Stimulated activated CD8-positive, alpha-beta memory T cell treated with anti-CD3 and anti-CD28 coated beads, Interleukin-4, amount 100 ng/mL, for 1 hour (primary cell): ENCODE measurements at places on chromosomes 3 and 15.

DNA sequence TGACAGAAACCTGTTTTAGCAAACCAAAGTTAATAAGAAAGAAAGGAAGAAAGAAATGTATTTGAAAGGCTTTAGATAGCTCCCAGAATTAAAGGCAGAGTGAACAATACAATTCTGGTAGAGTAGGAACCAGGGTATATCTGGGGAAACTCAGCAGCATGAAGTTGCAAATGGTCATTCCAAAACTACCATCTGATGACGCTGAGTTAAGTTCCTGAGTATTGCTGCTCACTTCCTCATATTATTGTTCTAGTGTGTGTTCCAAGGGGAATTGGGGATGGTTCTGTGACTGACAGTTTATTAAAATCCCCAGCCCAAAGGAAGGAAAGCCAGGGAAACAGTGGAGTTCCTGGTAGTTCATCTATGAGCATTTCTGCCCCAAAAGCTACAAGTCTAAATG lies 88.3 kb upstream of the FRMD4B start:
- DNase-seq: no peak

- DNase-seq: no peak
Observed at GRCh38 chr15:85870216-85871014, 75.7 kb upstream of the KLHL25 start.

GRCh38 chr3:77081240-77081661 lies 41.4 kb downstream of the ROBO2 start:
- no peak for DNase-seq

DNA sequence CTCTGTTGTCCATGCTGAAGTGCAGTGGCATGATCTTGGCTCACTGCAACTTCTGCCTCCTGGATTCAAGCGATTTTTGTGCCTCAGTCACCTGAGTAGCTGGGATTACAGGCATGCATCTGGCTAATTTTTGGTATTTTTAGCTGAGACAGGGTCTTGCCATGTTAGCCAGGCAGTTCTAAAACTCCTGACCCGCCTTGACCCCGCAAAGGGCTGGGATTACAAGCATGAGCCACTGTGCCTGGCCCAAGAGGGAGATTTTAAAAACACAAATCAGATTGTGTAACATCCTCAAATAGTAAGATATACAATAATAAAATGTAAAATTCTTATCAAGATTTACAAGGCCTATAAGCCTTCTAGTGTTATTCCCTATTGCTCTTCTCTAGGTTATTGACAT lies 62.5 kb upstream of the PHLDB2 start:
- DNase-seq: no peak

- no peak for DNase-seq
Observed at GRCh38 chr3:18049096-18049495, 306.7 kb upstream of the TBC1D5 start.

DNA sequence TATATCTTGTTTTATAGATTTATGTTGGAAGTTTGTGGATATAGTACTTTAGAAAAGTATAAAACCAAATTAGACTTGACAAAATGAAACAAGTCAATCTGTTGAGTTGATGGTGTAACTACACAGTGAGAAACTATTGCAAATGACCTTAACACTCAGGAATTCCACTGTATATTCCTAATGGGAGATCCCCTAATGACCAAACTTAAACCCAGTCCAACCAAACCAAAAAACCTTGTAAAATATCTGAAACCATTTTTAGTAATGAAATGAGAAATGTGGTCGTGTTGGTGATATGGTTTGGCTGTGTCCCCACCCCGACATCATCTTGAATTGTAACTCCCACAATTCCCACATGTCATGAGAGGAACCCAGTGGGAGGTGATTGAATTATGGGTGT lies 31.9 kb upstream of the ATP13A3 start:
- DNase-seq: no peak

DNA sequence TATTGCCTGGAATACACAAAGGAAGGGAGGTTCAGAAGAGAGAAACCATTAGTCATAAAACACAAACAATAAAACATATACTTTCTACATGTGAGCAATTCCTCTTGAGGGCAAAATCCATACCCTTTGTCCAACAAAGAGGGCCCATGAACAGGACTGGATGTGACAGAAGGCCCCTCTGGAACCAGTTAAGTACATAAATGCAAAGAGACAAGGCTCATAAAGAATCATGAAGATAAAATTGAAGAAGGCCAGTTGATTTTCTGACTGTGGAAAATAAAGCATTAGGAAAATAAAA lies 58.3 kb upstream of the CPOX start:
- DNase-seq: no peak

DNA sequence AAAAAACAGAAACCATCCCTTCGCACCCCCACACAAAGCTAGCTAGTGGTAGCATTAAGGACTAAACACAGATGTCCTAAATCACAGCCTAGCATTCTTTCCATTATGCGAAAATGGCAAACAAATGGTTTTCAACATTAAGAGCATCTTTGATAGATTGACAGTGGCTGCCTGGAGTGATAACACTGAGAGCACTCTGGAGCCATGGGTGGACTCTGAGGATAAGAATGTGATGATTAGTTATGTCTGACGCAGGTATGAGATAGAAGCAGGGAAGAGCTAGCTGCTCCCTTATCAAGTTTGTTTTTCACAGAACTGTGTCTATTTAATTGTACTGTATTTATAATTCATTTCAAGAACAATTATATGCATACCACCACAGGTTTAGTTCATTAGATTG lies 142.9 kb downstream of the PDZRN3 start:
- DNase-seq: no peak

- no peak for DNase-seq
Observed at GRCh38 chr15:68417897-68418296, 14.1 kb downstream of the ITGA11 start.

DNA sequence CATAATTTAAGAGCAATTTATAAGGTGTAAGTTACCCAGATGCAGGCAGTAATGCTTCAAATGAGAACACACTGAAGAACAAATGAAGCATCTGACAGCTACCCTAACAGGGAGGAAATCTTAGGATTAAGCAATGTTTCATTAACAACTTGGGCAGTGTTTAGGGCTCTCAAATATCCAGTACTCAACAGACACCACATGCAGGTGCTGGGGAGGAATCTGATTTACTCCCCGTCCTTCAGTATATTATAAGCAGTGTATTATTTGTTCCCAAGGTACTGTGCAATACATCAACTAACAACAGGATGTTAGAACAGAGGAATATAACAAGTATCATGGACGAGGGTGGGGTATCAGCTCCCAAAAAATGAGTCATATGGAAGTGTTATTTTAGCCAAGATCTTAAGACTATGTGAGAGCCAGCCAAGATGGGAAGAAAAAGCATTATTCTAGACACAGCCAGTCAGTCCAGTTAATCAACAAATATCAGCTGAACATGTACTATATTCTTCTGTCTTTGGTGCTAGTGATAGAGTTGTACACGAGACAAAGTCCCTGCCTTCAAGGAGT lies 20.4 kb downstream of the BTBD1 start:
- no peak for DNase-seq

- DNase-seq: no peak
Observed at GRCh38 chr3:182078316-182078715, 366.6 kb downstream of the SOX2 start.

DNA sequence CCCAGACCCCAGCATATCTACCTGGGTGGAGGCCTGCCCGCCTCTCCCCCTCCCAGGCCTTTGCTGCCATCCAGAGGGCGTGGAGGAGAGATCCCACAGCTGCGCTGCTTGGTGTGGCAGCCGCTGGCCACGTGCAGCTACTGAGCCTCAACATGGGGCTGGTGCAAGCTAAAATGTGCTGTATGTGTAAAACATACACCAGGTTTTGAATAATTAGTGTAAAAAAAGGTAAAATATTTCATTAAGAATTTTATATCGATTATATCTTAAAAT lies 95.8 kb downstream of the SEC22A start:
- no peak for DNase-seq

- DNase-seq: no peak
Observed at GRCh38 chr3:354432-354831, 157.9 kb downstream of the CHL1 start.

- DNase-seq: no peak
Observed at GRCh38 chr3:168123201-168124176, 27.8 kb upstream of the GOLIM4 start.

DNA sequence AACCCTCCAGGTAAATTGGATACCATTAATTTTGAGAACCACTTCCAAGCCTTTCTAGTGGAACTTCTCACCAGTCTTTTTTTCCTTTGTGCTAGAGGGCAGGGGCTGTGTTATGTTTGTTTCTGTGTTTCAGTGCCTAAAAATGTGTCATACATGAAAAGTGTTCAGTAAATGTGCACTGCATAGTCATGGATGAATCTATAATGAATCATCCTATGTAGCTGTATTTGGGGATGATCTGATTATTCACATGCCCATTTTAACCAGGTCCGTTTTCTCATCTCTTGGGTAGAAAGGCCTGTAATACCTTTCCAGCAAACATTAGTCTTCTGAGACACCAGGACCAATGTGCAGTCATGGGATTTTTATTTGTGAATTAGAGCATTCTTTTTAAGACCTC lies 583.0 kb upstream of the GOLIM4 start:
- no peak for DNase-seq

DNA sequence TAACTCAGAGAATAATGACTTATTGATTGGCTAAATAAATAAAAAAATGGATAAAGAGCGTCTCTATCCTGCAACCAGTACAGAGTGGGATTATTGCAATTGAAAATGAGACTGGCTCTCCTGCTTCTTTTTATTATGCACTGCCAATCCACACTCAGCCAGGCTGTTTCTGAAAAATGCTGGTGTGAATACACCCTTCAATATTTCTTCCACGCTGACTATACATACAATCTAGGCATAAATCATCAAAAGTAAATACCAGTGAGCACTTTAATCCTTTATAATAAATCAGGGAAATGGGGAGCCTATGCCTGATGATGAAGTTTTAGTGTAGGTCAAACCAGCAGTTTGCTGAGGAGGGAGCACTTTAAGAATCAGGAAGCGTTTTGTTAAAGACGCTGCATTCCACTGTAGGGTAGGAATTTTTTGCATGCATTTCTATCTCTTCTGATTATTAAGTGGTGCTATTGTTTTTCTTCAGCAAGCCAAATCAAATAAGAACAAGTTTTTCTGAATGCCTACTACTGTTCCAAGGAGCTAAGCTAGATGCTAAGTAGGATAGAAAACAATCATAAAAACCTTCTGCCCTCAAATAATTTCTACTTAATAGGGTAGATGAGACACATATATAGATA lies 781.5 kb downstream of the TBL1XR1 start:
- no peak for DNase-seq

- DNase-seq: no peak
Observed at GRCh38 chr3:94787734-94788270, 724.9 kb downstream of the NSUN3 start.
